ENCODE measurements at places on chromosomes 2 and 18.

GRCh38 chr18:24924066-24924716 is 427.8 kb downstream of the ZNF521 start:
- DNase-seq: no peak

GRCh38 chr2:30191819-30192271 is 39.5 kb upstream of the LBH start:
- DNase-seq: no peak

DNA sequence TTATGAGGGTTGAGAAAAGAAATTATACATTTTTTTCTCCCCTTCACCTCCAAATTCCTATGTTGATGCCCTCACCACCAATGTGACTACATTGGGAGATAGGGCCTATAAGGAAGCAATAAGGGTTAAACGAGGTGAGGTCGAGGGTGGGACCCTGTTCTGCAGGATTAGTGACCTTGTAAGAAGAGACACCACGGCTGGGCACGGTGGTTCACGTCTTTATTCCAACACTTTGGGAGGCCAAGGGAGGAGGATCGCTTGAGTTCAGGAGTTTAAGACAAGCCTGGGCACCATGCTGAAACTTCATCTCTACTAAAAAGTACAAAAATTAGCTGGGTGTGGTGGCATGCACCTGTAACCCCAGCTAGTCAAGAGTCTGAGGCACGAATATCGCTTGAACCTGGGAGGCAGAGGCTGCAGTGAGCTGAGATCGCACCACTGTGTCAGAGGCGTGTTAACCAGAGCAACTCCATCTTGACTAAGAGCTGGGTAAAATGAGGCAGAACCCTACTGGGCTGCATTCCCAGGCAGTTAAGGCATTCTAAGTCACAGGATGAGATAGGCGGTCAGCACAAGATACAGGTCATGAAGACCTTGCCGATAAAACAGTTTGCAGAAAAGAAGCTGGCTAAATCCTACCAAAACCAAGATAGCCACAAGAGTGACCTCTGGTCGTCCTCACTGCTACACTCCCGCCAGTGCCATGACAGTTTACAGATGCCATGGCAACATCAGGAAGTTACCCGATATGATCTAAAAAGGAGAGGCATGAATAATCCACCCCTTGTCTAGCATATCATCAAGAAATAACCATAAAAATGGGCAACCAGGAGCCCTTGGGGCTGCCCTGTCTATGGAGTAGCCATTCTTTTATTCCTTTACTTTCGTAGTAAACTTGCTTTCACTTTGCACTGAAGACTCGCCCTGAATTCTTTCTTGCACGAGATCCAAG is 77.0 kb downstream of the NCAPH start:
- no peak for DNase-seq

DNA sequence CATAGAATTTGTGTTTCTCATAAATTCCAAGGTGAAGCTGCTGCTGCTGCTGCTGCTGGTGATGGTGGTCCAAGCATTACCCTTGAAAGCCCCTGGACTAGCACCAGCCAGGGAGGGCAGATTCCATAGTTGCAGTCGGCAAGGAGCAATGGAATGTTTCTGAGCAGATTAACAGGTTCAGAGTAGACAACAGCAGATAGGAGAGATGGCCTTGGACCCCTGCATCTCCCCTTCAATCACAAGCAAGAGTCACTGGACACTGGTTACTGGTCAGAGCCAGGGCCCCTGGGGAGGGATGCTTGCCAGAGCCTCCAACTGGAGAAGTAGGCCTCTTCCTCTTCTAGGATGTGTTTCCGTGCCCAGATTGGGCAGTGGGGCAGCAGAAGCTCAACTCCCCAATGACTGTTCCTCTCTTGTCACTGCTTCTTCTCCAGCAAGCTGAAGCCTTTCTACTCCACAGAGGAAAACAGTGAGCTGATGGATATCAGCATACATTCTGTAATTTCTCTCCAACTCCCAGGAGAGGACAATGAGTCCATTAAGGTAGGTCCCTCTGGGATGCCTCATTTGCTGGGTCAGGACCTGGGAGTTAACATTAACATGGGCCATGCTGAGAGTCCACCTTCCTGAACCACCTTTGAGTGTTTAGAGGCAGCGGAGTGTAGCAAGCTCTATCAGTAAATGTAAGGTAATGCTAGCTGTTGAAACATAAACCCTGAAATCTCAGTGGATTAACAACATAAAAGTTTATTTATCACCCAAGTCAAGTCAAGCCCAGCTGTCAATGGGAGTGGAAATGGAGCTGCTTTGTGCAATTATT is 35.3 kb downstream of the MROH2A start:
- DNase-seq: no peak

DNA sequence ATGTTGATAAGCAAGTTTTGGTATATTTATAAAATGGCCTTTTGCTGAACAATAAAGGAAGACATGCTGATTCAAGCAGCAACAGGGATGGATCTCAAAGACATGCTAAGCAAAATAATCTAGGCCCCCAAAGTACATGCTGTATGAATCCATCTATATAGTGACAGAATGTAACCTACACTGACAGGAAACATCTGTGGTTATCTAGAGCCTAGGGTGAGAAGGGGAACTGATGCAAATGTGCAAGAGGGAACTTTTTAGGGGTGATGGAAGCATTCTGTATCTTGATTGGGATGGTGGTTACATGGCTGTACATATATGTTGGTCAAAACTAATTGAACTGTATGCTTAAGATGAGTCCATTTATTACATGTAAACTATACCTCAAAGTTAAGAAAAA is 24.2 kb downstream of the CNRIP1 start:
- DNase-seq: no peak

GRCh38 chr2:199278099-199278498 is 179.6 kb downstream of the SATB2 start:
- no peak for DNase-seq

GRCh38 chr2:226515344-226516055 is 284.1 kb downstream of the IRS1 start:
- no peak for DNase-seq

DNA sequence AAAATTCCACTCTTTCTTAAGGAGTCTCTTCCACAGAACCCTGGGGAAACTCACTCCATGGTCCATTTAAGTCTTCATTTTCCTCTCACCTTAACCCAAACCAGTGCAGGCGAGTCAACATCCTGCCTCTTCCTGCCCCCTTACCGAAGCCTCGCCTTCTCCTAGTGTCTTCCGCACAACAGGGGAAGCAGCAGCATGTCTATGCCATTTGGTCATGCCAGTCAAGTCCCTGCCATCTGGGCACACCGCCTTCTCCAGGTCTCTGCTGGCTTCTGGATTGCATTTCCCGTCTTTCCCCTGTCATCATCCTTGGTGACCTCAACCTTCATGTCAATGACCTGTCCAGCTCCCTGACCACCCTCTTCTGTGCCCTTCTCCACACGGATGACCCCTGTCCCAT is 77.3 kb upstream of the FZD7 start:
- no peak for DNase-seq

DNA sequence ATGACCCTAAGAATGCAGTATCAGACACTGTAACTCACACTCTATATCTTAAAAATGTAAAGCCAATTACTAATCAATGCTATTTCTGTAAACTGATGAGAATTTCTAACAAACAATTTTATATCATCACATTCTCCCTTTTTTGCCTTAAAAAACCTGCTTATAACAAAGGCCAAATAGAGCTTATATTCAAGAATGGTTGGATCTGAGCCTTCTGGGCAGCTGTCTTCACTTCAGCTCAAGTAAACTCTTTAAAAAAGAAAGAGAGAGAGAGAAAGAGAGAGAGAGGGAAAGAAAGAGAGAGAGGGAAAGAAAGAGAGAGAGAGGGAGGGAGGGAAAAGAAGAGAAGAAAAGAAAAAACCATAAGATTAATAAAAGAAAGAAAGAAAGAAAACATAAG is 231.8 kb downstream of the KCNE4 start:
- no peak for DNase-seq

DNA sequence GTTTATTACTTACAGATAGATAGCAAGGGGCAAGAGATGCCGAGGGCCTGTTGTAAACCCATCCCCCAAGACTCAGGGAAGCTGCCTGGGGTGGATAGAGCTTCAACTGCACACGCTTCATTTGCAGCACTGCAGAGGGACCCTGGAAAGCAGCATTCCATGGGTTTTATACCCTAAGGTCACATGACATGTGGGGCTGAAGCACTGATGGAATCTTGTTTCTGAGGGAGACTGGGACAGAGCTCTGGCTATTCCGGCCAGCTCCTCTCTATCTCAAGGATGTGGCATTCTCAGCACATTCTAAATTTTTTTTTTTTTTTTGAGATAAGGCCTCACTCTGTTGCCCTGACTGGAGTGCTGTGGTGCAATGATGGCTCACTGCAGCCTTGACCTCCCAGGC is 300.1 kb downstream of the MYCN start:
- no peak for DNase-seq

- no peak for DNase-seq
These were observed 79.6 kb downstream of the TPO start for GRCh38 chr2:1492711-1493430.

DNA sequence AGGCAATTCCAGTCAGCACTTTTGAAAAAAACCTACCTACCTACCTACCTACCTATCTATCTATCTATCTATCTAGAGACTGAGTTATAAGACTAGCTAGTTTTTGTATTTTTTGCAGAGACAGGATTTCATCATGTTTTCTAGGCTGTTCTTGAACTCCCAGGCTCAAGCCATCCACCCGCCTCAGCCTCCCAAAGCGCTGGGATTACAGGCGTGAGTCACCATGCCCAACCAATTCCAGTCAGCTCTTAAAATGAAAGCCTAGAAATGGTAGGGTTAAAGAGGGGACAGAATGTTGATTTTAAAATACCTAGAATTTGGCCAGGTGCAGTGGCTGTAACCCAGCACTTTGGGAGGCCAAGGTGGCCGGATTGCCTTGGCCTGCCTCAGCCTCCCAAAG is 19.1 kb downstream of the MSH2 start:
- DNase-seq: no peak

- DNase-seq: no peak
These were observed 989.5 kb upstream of the CNTNAP5 start for GRCh38 chr2:123035541-123035940.

GRCh38 chr2:106270471-106270891 is 76.4 kb upstream of the UXS1 start:
- DNase-seq: no peak

All from activated T-helper 1 cell treated with anti-CD3 and anti-CD28 coated beads, Interleukin-2, amount 50 U/mL, for 16 hours (primary cell).